ENCODE measurements at places on chromosomes 2 and 18.
A peak's percentile ranks its signal among the peaks of the same experiment; 100 is the strongest.

GRCh38 chr2:144875290-144875969 is 355.5 kb upstream of the ZEB2 start:
- no peak for DNase-seq

GRCh38 chr2:237480988-237481525 is 6.0 kb upstream of the MLPH start:
- no peak for DNase-seq

GRCh38 chr2:172220121-172220520 is 117.4 kb upstream of the DLX2 start:
- no peak for DNase-seq

GRCh38 chr2:159658881-159659873 is 42.8 kb upstream of the BAZ2B start:
- no peak for DNase-seq

GRCh38 chr2:233835230-233836186 is 18.8 kb downstream of the HJURP start:
- no peak for DNase-seq

- peak; percentile 89 for DNase-seq
These were observed at the start of the genes CEP76 and PSMG2 for GRCh38 chr18:12702221-12703095. TSS of gene CEP76 (minus strand) at chr18:12702723. CDS start at chr18:12702548, 175 bp downstream. TSS of gene PSMG2 (plus strand) at chr18:12703042. CDS start at chr18:12703108, 66 bp downstream.

GRCh38 chr2:120174963-120175581 is 48.1 kb downstream of the TMEM185B start:
- DNase-seq = no peak

- DNase-seq = no peak
These were observed 29.3 kb downstream of the FAM124B start for GRCh38 chr2:224372641-224373040.

- no peak for DNase-seq
These were observed 29.9 kb upstream of the OTOS start for GRCh38 chr2:240170354-240170735.

DNA sequence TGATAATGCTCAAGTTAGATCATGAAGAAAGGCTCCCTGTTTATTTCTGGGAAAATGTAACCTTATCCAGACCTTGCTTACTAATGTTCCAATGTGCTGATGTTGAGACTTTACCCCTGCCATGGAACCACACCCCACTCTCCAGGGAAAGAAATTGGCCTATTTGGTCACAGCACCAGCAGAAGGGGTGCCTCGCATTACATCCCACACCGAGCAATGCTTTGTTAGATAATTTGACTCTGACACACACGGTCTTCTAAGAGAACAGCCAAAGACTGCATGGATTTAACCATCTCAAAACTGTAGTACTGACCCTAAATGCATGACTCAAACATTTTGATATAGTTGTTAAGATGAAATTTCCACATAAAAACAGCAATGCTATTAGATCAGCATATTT is 152.1 kb upstream of the CCDC150 start:
- DNase-seq = no peak

- DNase-seq = no peak
These were observed 104.7 kb downstream of the VSNL1 start for GRCh38 chr2:17644997-17645720.

DNA sequence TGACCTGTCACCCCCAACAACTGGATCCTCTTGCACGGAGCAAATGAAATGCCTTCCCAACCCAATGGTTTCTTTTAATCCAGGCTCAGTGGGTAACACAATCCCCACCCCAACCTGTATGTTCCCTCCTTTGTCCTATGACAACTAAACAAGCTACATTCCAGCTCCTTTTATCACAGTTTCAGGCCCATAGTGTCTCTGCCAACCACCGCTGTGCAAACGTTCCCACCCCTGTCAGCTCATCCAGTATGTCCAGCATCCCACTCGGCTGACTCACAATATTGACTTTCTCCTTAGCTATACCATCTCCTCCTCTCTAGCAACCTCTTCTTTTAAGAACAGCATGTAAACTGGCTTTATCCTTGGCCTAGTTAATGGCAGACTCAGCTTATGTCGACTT is 117.9 kb upstream of the PPP1CB start:
- no peak for DNase-seq

GRCh38 chr18:25230658-25231326 is 121.2 kb downstream of the ZNF521 start:
- no peak for DNase-seq

- no peak for DNase-seq
These were observed 122.8 kb downstream of the TMEM200C start for GRCh38 chr18:5772306-5773105.

DNA sequence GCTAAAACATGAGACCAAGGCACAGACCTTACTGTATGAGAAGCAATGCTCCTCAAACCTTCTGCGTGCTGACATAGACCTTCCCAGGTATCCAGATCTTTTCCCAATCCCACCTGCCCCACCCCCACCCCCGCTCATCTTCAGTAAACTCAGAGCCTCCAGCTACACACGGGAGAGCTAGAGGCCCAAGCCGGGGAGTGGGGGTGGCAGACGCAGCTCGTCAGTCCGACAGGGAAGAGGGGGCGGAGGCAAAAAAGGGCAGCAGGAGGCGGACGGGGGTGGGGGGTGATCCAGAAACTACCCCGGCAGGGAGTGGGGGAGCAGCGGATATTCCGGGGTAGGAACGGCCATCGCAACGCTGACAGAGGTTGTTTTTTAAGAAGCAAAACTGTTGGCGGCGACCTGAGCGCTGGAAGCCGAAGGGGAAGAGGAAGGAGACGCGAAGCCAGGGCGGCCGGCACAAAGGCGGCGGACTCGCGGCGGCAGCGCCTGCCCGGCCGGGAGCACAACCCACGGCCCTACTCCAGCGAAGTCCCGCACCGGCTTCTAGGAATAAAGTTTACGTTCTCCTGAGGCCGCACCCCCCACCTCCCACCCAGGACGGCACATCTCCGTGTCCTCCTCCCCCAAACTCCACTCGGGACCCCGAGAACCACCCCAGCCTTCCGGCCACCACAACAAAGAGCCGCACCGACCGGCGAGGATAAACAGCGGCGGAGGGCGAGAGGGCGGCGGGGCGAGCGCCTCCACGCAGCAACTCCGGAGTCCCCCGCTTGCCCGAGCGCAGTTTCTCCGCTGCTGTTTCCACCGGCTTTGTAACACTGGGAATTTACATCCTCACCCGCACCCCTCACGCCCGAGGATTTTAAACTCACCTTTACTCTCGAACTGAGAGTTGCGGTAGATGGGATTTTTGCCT is 722 bp downstream of the BAZ2B start:
- peak; percentile 68 for DNase-seq

GRCh38 chr2:36394804-36395203 is 39.2 kb downstream of the CRIM1 start:
- no peak for DNase-seq

DNA sequence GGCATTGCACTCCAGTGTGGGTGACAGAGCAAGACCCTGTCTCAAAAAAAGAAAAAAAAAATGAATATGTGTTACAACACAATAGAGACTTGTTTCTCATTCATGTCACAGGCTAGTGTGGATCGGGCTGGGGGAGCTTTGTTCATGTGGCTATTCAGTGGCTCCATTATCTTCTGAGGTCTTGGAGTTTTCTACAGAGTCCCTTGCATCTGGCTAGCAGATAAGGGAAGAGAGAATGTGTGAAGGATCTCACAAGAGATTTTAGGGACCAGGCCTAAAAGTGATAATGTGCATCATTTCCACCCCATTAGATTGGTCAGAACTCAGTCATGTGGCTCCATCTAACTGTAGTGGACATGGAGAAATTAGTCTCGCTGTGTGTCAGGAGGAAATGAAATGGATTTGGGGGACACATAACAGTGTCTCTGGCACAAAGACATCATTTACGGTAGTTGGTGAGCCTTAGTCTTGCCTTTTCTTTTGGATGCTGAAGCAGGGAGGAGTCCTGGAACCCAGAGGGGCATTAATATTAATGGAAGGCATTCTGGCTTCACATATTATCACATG is 32.4 kb upstream of the CASP10 start:
- DNase-seq = no peak

GRCh38 chr2:10894264-10894935 is 17.3 kb upstream of the KCNF1 start:
- DNase-seq = no peak

DNA sequence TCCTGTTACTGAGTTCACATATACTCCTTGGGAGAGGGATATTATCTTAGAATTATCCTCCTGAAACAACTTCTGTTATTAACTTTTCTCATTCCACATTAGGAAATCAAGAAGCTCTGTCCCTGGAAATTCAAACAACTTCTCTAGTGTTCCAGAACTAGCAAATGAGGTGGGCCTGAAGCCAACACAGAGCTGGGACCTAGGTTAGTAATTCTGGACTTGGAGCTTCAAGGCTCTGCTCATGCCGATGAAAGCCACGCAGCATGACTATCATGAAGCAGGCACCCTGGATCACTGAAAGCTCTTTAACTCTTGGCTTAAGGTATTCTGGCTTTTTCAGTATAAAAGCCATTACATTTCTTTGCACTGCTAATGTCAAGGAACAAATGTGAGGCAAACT is 242.7 kb downstream of the TGIF1 start:
- no peak for DNase-seq

DNA sequence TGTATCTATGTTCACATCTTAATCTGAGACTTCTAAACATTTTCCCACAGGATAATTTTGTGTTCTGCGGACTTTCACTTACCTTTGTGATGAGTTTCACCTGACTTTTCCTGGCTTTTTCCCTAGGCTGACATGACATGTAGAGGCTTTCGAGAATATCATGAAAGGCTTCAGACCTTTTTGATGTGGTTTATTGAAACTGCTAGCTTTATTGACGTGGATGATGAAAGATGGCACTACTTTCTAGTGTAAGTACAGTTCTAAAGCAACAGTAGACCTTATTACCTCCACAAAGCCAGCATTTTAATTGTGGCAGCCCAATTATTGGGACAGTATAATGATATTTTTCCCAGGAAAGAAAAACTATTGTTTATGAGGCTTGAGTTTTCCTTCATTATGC is 34.1 kb upstream of the METAP1D start:
- DNase-seq = no peak

DNA sequence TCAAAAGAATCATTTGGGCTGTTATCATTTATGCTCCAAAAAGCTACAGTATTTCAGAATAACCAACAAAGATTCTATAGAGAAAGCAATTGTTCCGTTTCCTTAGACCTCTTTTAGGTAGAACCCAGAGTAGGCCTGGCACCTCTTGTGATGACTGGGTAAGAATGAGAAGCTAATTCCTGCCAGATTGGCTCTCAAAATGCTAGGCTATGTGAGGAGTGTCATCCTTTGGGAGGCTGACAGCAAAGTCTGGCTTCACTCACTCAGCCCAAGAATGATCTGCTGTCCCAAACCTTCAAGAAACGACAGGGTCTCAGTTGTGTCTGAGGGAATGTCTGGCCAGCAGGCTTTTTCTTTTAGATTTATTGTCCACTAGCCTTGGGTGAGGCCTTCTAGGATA is 4.5 kb downstream of the CERS6 start:
- DNase-seq = no peak

GRCh38 chr2:134232868-134233727 is 20.8 kb upstream of the MGAT5 start:
- peak; percentile 31 for DNase-seq

DNA sequence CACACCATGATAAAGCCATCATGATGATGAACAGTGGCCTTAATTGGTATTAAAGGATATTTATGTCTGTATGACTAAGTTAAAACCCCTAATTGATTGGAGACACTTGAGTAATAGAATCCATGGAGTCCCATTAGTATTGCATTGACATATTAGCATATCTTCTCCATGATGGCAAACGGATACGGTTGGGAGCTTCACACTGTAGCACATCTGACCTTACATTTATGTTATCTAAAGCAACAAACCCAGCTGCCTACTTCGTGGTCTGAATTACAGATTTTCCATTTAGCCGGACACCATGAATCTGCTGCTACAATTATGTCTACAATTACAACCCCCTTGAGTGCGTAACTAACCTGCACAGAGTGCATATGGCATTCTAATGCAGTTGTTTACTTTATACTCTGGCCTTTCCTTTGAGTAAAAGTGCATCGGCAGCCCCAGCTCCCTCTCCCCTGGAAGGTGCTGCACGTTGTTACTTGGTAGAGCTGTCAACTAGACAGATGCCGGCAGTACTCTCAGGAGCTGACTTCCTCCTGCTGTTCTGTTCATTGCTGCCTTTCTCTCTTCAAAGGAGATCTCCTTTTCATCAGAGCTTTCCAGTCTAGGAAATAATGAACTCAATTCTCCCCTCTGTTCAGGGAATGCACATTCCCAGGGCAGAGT is 92.1 kb downstream of the LRRC30 start:
- no peak for DNase-seq

GRCh38 chr2:42046819-42047487 is 868 bp upstream of the PKDCC start:
- DNase-seq = no peak

DNA sequence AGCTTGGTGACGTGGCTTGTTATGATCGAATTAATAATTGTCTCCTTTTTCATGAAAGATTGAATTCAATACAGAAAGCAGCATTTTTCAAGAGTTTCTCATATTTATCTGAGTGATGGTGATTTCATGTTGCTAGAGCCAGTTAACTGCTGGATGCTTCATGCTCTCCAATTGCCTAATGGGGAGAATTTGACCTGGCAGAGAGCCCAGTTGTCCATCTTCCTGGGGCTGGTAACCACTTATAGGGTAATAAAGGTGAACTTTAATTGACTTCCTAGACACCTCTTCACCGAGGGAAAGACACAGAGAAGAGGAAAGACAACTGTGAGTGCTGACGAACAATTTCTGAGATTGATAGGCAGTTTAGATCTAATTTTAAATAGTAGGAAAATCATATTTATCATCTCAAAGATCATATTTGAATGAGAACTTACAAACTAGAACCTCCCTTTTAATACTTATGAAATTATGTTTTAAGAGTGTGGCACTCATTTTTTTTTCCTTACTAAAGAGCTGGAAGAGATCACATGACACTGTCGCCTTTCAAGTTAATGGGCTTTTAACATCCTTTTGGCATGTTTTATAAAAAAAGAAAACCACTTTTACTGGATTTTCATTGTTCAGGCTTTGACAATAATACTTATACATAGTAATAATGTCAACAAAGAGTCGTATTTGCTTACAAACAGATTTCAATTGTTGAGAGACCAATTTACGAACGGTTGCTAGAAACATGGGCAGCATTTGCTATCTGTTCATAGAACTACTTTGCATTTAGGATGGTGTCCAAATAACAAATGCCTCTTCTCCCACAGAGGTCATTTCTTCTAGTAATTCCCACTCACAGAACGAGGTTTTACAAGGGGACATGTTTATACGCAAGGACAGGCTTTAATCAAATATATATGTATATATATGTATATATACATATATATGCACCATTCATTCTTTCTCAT is 153.3 kb downstream of the RAPGEF4 start:
- DNase-seq = no peak

DNA sequence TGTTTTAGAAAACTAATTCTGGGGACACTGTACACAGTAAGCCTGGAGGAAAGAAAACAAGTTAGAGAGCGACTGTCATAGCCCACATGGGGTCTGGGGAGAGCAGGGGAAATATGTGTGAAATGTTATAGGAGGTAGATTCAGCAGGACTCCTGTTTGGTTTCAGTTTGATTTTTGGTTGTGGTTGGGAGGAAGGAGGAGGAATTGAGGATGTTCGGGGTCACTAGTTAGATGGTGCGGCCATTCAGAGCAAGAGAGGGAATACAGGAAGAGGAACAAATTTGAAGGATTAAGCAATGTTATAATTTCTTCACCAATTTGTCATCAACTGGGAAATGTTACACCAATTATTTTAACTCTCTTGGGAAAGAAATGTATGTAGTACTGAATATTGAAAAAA is 25.1 kb downstream of the TTC39C start:
- no peak for DNase-seq

- DNase-seq = peak; percentile 15
These were observed 7.3 kb downstream of the CEP192 start for GRCh38 chr18:12998332-12999060.
